Adrenal gland (tissue), 19 donors: ENCODE measurements at places on chromosomes 5 and 9. TPM values are rescaled to one million over a fixed set of nuclear protein-coding genes. Genes with fewer than 3 reads are reported as not detected.

RMI1 gene
- 8.9 TPM for total RNA-seq

ALDH1A1 gene
- 160 TPM for total RNA-seq

SLCO4C1 gene
- not detected for total RNA-seq

DNA sequence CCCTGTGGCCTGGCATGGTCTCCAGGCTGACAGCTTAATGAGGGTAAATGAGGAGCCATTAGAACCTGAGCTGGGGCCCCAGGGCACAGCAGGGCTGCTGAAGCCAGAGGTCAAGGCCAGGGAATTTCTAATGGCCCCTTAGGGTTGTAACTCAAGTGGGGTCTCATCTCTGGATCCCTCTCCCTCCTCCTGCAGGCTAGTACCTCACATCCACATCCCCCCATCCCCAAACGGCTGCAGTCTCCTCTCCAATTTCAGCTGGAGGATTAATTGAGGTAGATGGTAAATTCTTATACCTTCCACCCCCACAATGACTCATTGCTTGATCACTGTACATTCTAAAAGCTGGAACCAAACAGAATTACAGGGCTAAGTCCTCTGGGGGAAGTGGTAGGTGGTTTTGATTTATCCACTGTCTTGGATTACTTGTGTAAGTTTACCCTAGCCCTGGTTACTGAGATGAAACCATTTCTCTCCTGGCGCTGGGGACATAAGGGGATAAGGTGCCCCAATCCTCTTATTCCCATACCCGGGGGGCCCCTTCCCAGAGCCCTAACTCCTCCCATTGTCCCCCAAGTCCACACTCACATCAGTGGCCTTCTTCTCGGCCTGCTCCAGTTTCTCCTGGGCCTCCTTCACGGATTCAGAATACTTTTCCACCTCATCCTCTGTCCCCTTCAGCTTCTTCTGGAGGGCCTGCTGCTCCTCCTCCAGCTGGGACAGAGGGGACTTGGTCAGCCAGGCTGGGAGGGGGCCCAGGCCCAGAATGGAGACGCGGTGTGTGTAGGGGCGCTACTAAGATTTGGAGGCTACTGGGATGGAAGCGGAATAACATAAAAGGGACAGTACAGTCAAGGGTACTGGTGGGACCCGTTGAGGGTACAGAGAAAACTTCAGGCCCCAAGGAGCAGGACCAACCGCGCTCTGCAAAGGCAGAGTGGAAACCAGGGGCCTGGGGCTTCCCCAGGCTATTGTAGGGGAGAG, 875 bp downstream of the TPM2 start:
- no peaks in the 10 kb centered on the region for H3K27me3 ChIP-seq
- no peak for DNase-seq
- H3K4me1 ChIP-seq, result peaks cover 24% of the 10 kb centered on the region
- peak overlapping the region; percentile 93 for H3K27ac ChIP-seq

- H3K27ac ChIP-seq, result no peak overlapping the region
- DNase-seq, result no peak
- no peak overlapping the region for H3K4me3 ChIP-seq
- no peaks in the 10 kb centered on the region for H3K4me1 ChIP-seq
- no peaks in the 10 kb centered on the region for H3K27me3 ChIP-seq
- H3K36me3 ChIP-seq, result no peaks in the 10 kb centered on the region
These were observed 75.0 kb upstream of the PITX1 start for GRCh38 chr5:135108992-135109391.

DNA sequence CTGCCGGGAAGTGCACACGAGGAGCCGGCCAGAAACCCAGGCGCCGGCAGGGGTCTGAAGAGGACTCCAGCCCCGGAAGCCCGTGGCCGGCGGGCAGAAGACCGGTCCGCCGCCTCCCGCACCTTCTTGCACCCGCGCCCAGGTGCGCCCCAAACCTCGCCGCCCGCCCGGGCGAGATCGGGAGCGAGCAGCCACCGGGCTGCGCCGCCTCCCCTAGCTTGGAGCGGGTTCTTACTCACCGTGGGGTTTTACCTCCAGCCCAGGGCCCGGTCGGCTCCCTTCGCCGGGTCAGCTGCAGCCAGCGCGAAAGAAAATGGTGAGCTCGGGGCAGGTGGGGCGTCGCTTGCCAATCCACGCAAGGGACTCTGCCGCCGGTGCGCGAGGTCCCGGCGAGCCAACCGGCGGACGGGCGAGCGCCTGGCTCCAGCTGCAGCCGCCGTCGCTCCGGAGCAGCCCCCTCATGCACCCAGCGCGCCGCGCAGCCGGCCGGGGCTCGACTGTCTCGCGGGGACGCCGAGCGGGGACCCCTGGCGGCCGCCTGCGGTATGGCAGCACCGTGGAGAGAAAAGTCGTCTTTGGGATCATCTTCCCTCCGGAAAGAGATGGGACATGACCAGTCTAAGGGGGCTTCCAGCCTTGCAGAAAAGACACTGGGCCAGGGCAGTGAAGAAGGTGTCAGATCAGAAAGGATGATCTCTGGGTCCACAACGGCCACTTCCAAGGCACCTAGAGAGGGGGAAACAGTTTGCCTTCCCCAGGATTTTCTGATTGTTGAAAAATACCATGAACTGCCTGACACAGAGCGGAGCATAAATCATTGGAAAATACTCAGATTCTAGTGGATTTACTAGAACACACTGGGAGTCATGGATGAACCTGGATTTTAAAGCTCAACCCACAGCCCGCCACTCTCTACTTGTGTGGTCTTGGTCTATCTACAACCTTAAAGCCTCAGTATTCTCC, at the start of gene MOB3B:
TSS of gene MOB3B (minus strand) at position 499 of the 963 bp plus-strand sequence. CDS start 74,264 bp downstream, outside the sequence.
- no peaks in the 10 kb centered on the region for H3K4me1 ChIP-seq
- H3K4me3 ChIP-seq, result peak within 1 kb of the TSS; percentile 56
